ENCODE measurements at places on chromosomes 7 and 10.

DNA sequence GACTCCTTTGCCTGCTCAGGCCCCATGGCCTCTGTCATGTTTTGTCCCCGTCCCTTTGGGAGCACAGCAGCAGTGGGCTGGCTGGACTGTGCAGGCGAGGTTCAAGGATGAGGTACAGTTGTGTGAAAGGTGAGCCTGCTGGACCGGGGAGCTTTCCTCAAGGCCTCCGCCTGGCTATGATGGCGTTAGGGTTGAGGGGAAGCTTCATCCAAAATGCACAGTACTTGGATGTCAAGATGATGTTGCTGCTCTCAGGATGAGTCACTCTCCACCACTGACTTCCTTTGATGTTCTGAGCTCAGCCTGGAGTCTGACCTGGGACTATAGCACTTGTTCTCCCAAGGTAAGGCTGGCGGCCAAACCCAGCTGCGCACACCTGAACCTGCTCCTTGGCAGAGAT is 152.7 kb upstream of the SHH start:
- no peak for DNase-seq

DNA sequence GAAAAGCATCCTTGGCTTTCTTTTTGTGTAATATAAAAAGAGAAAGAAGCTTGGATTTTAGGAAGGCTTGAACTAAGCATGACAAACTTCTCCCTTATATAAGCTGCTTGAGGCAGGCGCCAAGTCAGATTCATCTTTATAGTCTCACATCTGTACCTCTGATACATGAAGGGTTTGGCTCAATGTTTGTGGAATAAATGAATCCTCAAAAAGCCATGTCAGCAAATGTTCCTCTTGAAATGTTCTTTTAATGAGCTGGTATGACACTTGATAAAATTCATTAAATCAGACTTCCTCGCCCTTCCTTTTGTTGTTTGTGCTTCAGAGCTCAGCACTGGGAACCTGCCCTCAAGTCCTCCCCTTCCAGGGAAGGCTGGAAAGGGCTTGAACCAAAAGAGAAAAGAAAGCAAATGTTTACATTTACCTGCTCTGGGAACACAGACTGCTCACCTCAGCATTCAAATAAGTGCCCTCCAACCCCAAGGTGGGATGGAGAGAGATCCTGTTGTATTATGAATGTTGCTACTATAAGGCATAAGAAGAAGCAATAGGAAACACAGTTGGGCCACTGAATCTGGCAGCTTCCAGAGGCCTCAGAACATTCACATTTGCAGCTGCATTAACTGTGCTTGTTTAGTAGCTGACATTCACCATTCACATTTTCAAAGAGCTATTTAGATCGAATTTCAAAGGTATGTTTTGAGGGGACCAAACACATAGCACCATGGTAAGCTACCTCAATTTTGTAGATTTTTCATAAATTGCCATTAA is 212.6 kb downstream of the CACNA2D1 start:
- DNase-seq = no peak

GRCh38 chr7:30968747-30969603 is 5.2 kb downstream of the GHRHR start:
- no peak for DNase-seq

- peak; percentile 54 for DNase-seq
Measured at GRCh38 chr10:16891375-16892313, 74.4 kb upstream of the RSU1 start.

- DNase-seq = no peak
Measured at GRCh38 chr10:114401195-114401791, 3.0 kb downstream of the AFAP1L2 start.

GRCh38 chr10:73850211-73850610 is 24.1 kb downstream of the CAMK2G start:
- no peak for DNase-seq
